Nucleus accumbens (tissue), 56 donors: ENCODE measurements at places on chromosomes 13 and 19.

DNA sequence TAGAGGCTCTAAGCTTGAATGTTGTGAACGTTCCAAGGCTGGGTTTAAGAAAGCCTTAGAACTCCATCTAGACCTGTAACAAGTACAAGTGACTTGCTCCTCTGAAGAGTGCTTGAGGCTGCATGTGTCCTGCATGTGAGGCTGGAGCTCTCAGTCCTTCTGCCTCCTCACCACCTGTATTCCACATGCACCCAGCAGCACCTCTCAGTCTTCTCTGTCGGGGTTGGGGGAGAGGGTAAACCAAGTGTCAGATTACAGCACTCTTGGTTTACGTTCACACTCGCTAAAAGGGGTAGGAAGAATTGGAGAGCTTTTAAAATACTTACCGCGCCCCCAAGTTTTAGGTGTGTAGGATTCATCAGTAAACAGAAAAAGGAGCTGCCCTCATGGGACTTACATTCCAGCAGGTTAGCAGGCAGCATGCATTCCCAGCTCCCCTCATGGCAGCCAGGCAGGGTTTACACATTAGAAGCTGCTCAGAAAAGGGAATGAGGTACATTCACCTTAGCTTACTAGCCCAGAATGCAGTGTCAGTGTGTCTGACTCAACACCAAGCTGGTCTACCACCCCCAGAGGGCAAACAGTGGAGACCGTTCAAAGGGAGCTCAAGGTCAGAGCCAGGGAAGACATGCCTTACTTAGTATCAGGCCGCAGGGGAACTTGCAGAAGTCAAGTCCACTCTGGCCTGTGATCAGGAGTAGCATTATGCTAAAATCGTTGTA lies 248.1 kb downstream of the PCCA start:
- no peak for DNase-seq

- peak; percentile 79 for DNase-seq
Observed at GRCh38 chr19:11446652-11447301, 11.3 kb downstream of the PRKCSH start.

GRCh38 chr13:20378721-20379120 lies 146.6 kb upstream of the GJB6 start:
- DNase-seq: no peak

- DNase-seq: no peak
Observed at GRCh38 chr13:43339145-43339804, 315.9 kb downstream of the DNAJC15 start.

GRCh38 chr19:33667141-33667650 lies 45.4 kb downstream of the CHST8 start:
- DNase-seq: no peak

- no peak for DNase-seq
Observed at GRCh38 chr13:95251641-95252040, 49.6 kb downstream of the ABCC4 start.

DNA sequence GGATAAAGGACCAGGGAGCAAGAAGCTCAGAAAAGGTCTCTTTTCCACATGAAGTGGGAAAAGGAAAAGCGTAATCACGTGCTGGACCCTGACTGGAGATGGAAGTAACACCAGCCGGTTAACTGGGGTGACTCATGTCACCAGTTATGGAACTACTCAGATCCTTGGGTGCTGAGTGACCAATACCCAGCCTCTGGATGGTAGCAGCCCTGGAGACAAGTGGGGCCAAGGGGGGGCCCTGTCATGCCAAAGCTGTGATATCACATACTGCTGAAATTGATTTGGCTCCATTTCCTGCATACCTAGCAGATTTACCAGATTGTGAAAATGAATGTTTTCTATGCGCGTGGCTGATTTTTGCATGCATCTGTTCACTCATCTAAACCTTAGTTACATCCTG lies 158.9 kb downstream of the ZIC5 start:
- no peak for DNase-seq
